ENCODE measurements at places on chromosomes 5 and 9. TPM values are rescaled to one million over a fixed set of nuclear protein-coding genes. Genes with fewer than 3 reads are reported as not detected.

Gene TTC39B
- total RNA-seq: 10.2 TPM

Gene PCDHGA11
- 3.1 TPM for total RNA-seq

Gene TLR4
- total RNA-seq: 58.5 TPM

Gene IRX4
- not detected for total RNA-seq

Gene HACD4
- total RNA-seq: 3.5 TPM

Gene TTC23L
- total RNA-seq: 0.28 TPM

Gene MAMDC2
- total RNA-seq: 3.1 TPM

Gene CDC14B
- total RNA-seq: 31.0 TPM

Gene SARDH
- total RNA-seq: 9.6 TPM

Gene EHMT1
- total RNA-seq: 36.4 TPM

Gene HTR4
- total RNA-seq: not detected

Gene TMEM215
- total RNA-seq: not detected

Gene ENTREP1
- 0.38 TPM for total RNA-seq

Gene WNT8A
- not detected for total RNA-seq

Gene ACTBL2
- 0.19 TPM for total RNA-seq

Gene UBLCP1
- 16.5 TPM for total RNA-seq

Gene CLIC3
- total RNA-seq: 0.56 TPM

Gene TNFSF8
- not detected for total RNA-seq

Gene PDE8B
- 0.56 TPM for total RNA-seq

Gene SEMA4D
- 0.19 TPM for total RNA-seq

Gene BASP1
- 161 TPM for total RNA-seq

Gene ABO
- total RNA-seq: not detected
